ENCODE measurements at places on chromosomes 3 and 15. TPM values are rescaled to one million over a fixed set of nuclear protein-coding genes. Genes with fewer than 3 reads are reported as not detected.

SPESP1 gene
- total RNA-seq, result 148 TPM

DNA sequence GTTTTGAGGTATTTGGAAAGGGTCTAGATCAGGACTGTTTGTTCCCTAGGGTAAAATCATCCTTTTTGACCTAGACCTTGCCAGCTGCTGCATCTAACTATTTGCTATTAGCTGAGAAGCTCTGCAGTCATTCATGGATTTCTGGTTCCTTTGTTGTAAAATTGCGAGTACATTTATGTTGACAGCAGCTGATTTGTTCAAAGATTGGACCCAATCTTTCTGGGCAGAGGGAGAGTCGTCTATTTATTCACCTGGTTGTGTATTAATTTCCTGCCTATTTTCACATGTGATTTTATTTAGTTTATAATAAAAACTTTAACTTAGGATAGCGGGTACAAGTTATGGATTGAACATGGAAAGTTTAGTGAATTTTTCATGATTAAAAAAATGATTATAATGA, 236.3 kb downstream of the CNTN4 start:
- DNase-seq, result no peak

DNA sequence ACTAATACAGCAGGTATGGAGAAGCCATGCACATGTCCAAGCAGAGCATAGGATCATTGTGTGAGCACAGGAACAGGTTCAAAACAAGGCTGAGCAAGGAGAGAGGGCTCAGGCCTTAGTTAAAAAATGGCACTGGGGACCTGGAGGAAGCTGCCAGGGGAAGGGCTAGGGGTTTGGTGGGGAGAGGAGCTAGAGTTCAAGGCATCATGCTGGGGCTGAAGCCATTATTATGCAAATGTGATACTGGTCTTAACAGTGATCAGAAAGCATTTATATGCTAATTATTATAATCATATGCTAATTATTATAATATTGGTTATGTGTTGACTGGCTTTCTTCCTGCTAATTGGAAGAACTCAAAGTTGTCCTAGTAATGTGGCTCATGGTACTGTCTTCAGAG, 546.0 kb upstream of the CFAP20DC start:
- DNase-seq, result no peak

GRCh38 chr3:47440131-47440530, 35.6 kb downstream of the SCAP start:
- peak; percentile 86 for DNase-seq

- DNase-seq, result no peak
Observed at GRCh38 chr3:195729476-195730251, 8.9 kb downstream of the MUC20 start.

DNA sequence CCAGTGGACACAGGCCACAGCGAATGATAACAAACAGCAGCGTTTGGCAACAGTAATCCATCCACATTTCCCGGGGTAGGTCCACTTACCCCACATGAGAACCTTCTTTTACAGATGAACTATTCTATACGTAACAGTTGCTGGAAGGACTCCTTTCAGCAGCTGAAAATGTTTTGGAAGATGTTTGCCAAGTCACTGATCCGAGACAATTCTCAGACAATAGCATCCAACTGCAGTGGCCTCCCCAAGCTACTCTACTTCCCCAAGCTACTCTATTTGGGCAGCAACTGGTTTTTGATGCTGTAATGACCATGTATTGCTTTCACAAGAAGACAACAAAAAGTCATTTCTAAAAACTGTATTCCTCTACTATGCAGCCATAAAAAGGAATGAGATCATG, 87.5 kb downstream of the ADAMTS17 start:
- DNase-seq, result no peak

Measured in SK-MEL-5 (cell line).